ENCODE measurements at places on chromosomes 3 and 15. TPM values are rescaled to one million over a fixed set of nuclear protein-coding genes. Genes with fewer than 3 reads are reported as not detected.

GRCh38 chr3:105177576-105177975 is 189.1 kb upstream of the ALCAM start:
- DNase-seq = peak; percentile 54

- no peak for DNase-seq
Measured at GRCh38 chr3:126187920-126188319, 7.5 kb upstream of the ALDH1L1 start.

Gene GPR87
- total RNA-seq = 0.36 TPM

DNA sequence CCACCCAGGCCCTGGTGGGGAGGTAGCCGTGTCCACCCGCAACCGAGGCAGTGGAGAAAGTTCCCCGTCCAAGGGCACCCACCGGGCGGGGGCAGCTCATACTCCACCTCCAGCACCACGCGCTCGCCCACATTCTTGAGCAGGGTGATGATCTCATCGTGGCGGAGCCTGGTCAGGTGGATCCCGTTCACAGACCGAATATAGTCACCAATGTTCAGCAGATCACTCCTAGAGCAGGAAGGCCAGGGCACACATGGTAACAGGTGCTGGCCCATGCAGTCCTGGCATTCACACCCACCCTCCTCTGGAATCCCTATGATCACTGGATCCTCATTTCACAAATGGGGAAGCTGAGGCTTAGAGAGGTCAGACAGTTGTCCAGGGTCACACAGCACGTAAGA is 15.8 kb downstream of the GRIP2 start:
- no peak for DNase-seq

GRCh38 chr15:85624291-85624801 is 170.4 kb downstream of the KLHL25 start:
- DNase-seq = no peak

- peak; percentile 89 for DNase-seq
Measured at GRCh38 chr15:74396445-74397238, 29.2 kb upstream of the CYP11A1 start.

DNA sequence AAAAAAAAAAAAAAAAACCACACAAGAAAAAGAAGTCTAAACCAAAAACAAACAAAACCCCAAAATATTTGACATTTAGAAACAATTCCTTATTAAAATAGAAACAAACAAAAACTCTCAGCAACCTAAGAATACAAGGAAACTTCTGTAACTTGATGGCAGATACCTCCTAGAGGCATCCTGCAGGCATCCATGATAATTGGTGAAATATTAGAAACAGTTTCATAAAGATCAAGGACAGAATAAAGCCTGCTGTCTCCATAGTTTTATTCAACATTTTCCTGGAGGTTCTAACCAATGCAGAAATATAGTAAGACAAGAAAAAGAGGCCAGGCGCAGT is 63.0 kb upstream of the TRPM1 start:
- DNase-seq = no peak

GRCh38 chr3:155912579-155913190 is 42.2 kb downstream of the GMPS start:
- DNase-seq = peak; percentile 39

Gene LRTM1
- total RNA-seq = not detected

DNA sequence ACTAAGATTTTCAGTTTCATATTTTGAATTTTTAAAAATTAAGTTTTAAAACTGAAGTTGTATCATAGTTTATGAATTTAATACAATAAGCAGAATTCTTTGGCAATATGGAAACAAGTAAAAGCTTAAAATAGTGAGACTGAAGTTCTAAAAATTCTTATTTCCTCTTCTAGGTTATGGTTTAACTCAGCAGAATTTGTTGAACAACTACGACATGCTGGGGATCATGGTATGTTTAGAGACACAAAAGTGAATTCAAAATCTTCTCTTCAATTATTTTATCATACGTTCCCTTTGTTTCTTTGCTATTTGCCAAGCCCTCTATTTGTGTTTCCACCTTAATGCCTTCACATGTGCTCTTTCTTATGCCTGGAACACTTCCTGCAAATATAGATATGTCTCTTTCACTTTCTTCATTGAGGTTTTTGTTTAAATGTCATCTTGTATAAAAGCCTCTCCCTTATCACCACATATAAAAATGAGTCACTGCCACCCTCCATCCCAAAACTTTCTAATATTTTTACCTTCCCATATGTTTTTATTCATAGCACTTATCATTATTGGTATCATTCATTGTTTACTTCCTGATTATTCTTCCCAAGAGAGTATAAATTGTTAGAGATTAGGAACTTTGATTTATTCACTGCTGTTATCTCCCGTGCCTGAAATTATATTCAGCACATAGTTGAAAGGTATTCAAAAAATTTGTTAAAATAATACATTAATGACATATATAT is 6.4 kb downstream of the SUCNR1 start:
- DNase-seq = no peak

DNA sequence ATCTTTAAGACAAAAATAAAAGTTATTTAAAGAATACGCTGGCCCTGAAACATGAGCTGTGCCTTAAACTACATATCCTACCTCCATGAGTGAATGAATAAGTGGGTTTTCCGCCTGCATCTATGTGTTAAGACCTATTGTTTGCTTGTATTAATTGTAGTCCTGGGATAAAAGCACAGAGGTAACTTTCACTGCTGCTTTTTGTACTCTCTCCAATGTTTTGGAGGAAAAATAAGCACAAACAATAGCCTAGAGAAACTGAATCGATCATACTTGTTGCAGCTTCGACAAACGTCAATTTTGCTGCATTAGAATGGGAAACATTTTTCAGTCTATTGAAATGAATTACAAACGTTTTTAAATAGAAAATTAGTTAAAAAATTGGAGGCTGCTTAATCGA is 1.3 kb upstream of the CTNNB1 start:
- no peak for DNase-seq

Gene IVD
- 27.5 TPM for total RNA-seq

- no peak for DNase-seq
Measured at GRCh38 chr3:145623349-145623748, 537.6 kb downstream of the PLOD2 start.

DNA sequence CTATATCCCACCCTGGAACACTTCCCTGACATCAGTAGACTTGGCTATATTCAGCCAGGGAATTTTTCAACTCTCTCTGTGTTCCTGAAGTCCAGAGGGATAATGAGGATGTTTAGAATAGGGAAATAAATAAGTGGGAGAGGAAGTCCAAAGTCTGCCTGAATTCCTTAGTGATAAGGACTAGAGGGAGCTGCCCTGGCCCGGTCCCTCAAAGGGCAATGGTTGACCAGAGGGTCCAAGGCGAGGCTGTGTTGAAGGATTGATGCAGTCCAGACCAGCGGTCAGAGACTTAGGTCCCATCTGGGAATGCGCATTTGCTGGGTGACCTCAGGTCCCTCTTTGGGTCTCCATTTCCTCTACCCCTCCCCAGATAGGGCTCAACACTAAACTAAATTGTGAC is 7.9 kb downstream of the VIPR1 start:
- DNase-seq = no peak

DNA sequence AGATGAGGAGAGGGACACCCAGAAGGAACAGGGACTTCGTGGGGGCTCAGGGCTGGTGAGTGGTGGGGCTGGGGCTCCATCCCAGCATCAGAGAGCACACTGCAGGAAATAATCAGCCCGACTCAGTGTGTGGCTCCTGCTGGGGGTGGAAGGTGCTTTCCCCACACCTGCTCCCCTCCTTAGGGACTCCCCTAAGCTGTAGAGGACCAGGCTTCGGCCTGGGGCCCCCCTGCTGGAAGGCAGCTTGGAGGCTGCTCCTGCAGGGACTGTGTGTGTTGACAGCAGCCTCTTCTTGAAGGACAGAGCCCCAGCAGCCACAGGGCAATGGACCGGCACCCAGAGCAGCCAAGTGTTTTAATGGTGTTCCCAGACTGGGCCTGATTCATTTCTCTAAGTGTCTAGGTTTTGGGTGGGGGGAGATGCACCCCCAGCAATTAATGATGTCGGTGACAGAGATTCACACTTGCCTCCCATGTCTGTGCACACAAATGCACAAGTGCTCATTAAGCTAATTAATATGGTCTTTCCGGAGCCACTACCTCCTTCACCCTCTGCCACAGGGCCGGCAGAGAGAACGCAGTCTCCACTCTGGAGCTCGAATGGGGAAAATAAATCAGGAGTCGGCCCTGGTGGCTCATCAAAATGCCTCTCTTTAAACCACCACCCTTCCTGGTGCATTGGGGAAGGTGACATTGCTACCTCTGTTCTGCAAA is 16.9 kb upstream of the FGD5 start:
- DNase-seq = no peak

Gene RBP2
- total RNA-seq = not detected

DNA sequence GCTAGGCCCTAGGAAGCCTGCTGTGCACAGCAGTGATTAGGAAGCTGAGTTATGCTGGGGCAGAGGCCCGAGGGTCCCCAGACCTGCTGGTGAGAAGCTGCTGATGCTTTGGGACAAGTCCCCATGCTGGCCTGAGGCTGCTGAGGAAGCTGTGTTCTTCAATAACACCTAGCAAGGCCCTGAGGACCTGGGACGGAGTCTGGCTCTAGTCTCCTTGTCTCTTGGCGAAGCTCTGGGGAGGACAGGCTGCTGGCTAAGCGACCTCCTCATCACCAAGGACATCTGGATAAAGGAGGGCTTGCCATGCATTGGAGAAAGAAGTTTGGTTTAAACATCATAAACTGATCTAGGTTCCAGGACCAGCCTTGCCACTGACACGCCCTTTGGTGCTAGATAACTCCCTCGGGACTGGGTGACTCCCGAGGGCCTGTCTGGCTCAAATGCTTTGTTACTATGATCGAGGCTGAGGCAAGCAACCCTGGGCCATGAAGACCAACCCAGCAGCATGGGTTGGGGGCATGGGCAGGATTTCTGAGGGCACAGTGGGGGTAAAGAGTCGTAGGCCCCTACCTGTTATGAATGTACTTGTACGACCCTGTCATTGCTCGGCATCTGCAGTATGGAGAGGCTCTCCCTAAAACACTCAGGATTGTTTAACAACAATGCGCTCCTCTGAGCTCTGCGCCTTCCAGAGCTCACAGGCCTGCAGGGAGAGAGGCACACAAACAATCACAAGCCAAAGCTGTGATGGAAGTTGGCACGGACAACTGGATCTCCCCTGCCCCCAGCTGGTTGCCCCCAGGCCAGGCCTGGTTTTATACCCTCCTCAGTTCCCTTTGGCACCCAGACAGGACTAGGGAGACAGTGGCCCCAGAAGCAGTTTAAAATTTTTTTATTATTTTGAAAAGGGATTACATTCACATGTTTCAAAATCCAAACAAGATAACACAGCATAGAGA is 64.4 kb downstream of the LINGO1 start:
- no peak for DNase-seq

- DNase-seq = peak; percentile 83
Measured at GRCh38 chr15:75104804-75105557, 81.6 kb downstream of the PPCDC start.

- no peak for DNase-seq
Measured at GRCh38 chr3:94050546-94050945, 12.2 kb downstream of the DHFR2 start.

DNA sequence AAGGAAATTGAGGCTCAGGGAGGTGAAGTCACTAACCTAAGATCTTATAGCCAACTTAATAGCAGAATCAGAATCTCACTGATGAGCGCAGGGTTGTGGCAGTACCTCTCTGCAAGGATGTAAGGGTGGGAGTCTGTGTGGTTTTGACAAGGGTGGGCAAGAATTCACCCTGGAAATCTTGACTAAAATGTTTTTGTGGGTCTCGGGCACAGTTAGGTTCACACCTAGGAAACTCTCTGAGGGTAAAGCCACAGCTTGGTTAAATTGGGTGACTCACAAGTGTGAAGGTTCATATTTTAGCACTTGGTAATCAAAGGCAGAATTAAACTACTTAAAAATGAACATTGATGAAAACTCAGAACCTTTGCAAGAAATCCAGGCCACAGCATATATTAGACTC is 178.2 kb upstream of the EOMES start:
- no peak for DNase-seq

Gene CHST2
- 1.1 TPM for total RNA-seq

Gene KLHL6
- not detected for total RNA-seq

DNA sequence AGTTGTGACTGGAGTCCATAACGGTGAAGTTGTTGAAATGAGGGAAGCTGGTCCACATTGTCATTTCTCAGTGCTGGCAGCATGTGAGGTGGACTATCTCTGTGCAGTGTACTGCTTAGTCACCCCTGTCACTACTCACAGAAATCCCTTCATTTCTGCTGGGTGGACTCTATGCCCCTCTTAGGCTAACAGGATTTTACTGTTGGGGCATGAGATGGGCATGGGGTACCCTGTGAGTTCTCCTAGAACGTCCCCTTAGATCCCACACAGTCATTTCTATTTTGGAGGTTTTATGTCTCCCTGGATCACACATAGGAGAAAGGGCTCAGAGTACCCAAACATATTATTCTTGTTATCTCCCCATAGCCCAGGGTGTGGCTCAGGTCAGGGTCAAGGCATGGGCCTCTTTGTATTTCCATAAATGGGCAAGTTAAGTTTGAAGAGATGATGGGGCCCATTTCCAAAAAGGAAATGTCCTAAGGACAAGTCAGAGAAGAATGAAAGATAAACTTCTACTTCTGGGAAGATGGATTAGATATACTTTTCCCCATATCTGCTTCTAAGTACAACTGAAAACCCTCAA is 15.2 kb downstream of the P2RY1 start:
- DNase-seq = no peak

- DNase-seq = peak; percentile 45
Measured at GRCh38 chr3:38994251-38994650, 57.5 kb downstream of the SCN11A start.

- no peak for DNase-seq
Measured at GRCh38 chr15:49410641-49411040, 12.4 kb upstream of the FGF7 start.

GRCh38 chr15:52559575-52559974 is 9.3 kb downstream of the ARPP19 start:
- peak; percentile 89 for DNase-seq

GRCh38 chr3:189820365-189820720 is 189.2 kb downstream of the TP63 start:
- DNase-seq = no peak

DNA sequence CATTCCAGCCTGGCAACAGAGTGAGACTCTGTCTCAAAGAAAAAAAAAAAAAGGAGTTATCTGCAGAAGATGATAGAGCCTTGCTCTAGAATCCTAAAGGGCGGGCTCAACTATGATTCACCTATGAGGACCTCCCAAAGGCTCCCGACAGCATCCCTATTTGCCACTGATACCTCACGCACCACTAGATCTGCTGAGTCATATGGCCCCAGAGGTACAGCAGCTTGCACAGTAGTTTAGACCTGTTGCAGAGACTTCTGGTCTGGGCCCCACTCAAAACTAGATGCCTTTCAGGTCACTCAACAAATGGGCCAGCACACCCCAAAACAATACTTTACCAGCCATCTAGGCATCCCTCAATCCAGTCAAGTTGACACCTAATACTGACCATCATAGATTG is 38.1 kb upstream of the PTX3 start:
- no peak for DNase-seq

Gene A4GNT
- not detected for total RNA-seq

DNA sequence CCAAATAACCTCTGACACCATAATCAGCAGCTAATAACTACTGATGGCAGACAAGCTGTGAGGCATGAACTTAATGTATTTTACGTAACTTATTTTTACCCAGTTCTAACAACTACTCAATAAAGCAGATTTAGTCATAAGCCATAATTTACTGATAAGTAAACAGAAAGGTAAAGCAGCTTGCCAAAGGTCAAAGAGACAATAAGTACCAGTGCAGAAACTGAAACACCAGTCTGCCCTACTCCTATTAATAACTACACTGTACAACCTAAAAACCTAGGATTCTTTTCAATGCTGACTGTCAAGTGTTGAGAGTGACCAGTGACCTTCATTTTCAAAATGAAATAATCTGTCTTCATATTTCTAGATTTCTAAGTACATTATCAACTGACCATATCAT is 152.2 kb downstream of the NR2E3 start:
- DNase-seq = no peak

- no peak for DNase-seq
Measured at GRCh38 chr3:179432021-179432420, 19.2 kb downstream of the GNB4 start.

Gene MME
- total RNA-seq = 19.4 TPM

Data from IMR-90 (cell line).